Kidney tubule cell (primary cell): ENCODE measurements at places on chromosomes 3 and 15.
A peak's percentile ranks its signal among the peaks of the same experiment; 100 is the strongest.

GRCh38 chr3:79306934-79307570 is 460.7 kb downstream of the ROBO1 start:
- no peak for DNase-seq

- DNase-seq: no peak
These were observed 16.2 kb downstream of the PLCL2 start for GRCh38 chr3:16900779-16901440.

DNA sequence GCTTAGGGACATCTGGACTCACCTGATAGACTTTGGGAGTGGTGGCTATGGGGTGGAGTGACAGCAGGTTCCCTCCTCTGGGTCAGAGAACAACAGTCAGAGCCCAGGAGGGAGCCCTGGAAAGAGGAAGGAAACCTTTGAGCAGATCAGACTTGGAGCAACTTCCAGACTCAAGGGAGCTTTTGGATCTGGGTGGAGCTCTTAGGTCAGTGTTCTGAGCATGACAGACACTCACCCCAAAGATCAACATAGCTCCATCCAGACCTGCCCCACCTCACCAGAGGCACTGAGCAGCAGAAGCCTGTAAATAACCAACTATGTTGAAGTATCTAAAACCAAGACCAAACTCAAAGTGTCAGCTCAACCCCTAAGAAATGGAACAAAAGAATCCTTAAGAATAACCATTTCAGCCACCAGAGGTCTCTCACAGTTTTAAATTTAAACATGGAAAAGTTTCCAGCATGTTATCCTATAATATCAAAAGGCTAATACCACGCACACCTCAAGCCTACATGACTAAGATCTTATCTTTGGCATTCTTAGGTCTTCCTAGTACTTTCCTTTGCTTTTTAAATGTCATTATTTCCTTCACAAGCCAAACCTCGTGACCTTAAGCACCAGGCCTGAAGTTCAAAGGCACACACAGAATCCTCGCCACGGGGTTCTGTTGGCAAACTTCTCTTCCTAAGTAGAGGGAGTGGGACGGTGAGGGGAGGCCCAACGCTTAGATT is 56.4 kb downstream of the UMPS start:
- peak; percentile 27 for DNase-seq

DNA sequence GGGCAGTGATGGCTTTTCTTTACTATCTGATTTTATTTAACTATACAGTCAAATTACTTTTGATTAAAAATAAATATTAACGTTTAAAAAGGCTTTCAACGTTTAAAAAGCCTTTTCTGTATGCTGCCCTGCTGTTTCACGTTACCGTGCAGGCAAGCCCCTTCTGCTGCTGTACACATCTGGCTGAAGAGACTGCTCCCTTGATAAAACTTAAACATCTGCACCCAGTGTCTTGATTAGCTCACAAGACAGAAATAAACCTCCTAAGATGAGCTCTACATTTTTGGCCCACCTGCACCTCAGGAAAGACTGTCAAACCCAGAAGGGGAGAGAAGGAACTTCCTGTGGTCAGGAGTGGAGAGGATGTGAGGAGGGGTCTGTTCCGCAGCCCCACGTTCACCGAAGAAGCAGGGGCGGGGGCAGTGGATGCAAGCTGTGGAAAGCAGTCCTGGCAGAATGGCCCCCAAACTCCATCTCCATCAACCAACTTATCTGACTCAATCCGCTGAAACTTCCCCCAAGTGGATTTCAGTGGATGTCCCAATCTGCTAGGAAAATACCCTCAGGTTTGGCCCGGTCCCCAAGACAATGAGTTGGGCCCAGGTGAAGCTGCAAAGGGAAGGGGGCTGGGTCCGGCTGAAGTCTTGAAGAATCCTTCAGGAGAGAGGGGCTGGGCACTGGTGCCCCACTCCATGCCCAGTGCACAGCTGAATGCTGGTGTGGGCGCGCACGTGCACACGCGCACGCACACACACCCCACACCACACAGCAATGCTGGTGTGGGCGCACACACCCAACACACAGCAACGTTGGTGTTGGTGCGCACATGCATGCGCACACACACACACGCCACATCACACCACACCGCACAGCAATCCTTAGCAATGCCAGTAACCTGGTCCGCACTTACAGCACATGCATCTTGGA is 88.6 kb downstream of the LRIG1 start:
- no peak for DNase-seq

- peak; percentile 53 for DNase-seq
These were observed 33.0 kb downstream of the ARID3B start for GRCh38 chr15:74573987-74574386.

DNA sequence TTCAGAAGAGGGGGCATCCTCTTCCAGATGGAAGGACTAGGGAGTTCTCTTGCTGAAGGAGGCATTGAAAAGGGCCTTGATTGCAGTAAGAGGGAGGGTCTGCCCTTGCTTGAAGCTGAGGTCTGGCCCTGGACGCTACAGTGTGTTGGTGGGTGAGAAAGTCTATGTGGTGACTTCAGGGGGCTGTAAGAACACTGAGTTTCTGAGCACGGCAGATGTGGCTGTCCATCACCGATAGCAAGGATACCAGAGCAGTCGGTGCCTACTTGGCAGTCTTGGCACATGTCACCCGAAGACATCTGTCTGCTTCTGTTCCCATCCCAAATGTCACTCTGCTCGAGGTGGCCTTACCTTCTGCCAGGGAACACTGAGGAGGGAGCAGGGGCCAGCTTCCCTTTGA is 631.1 kb upstream of the CFAP20DC start:
- no peak for DNase-seq

- no peak for DNase-seq
These were observed 93.5 kb upstream of the ARRDC4 start for GRCh38 chr15:97866959-97867358.

GRCh38 chr3:133868186-133868585 is 27.5 kb downstream of the RAB6B start:
- no peak for DNase-seq

GRCh38 chr15:100712226-100712625 is 109.8 kb downstream of the ASB7 start:
- no peak for DNase-seq

- DNase-seq: peak; percentile 72
These were observed 665.6 kb upstream of the CCDC54 start for GRCh38 chr3:106711650-106712049.

DNA sequence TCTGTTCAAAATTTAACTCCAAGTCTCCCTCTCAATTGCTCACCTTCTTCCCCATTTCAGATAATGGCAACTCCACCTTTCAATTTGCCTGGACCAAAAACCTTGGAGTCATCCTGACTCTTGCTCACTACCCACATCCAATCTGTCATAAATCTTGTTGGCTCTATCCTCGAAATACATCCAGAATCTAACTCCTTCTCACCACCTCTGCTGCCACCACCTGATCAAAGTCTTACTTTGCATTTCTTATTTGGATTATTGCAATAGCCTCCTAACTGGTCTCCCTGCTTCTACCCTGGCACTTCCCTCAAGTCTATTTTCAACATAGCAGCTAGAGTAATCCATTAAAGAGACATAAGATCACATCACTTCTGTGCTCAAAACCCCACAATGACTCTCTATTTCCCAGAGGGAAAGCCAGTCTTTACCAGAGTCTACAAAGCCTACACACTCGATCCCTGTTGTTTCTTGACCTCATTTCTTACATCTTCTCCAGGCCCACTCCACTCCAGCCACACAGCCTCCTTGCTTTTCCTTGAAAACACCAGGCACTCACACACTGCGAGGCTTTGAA is 86.6 kb downstream of the GPR156 start:
- DNase-seq: peak; percentile 65

DNA sequence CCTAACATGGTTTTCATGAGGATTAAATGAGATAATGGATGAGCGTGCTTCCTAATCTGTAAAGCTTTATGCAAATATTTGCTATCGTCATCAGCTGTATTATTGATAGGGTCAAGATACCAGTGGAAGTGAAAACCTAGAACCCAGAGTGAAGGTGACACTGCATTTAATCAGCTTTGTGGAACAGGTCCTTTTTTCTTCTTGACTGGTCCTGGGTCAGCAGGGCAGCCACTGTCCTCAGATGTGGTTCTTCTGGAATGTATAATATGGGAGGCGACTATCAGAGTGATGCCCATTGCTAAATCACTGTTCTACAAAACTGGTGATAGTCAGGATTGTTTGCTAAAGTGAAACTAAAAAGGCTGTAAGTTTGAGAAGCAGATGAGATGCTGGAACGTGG is 41.4 kb downstream of the SORD start:
- peak; percentile 81 for DNase-seq

DNA sequence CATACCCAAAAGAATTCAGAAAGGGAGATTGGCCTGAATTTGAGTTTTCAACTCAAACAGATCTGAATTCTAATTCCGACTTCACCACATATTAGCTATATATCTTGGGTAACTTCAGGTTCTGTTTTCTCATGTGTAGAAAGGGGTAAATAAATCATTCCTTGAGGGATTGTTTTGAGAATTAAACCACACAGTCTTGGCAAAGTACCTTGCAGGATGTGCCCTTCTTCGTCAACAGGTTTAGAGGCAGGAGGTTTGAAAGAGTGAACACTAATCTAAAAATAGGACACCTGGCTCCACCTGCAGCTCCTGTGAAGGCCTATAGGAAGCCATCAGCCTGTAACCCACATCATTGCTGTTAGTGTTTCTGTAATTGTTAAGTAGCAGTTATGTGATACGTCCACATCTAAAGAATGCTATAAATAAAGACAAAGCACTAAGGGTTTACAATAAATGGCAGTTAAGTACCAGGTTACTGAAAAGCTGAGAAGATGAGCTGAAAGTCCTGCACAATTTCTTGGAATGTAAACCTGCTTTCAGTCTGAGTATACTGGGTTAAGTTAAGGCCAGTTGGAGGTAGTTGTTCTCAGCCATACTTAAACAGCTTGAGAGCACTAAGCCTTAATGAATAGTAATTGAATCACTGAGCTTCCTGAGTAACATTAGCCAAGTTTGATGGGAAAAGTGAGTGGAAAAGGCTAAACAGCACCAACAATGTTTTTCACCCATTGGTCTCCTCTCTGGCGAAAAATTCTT is 6.0 kb downstream of the CCDC80 start:
- DNase-seq: no peak

DNA sequence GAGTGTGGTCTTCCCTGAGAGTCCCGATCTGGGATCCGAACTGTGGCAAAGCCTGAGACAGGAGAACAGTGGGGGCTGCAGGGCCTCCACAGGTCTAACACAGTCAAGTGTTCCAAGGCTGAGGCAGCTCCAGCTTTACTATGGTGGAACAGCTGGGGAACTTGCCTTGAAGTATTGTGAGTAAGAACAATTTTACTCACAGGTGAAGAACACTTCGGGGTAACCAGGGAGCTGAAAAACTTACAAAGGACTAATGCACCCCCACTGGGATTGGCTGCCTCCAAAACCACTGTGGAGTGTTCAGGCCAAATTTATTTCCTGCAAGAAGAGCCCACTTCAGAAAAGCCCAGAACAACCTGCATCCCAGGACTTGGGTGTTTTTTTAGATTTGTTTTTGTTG is 25.4 kb downstream of the ZIC4 start:
- no peak for DNase-seq

DNA sequence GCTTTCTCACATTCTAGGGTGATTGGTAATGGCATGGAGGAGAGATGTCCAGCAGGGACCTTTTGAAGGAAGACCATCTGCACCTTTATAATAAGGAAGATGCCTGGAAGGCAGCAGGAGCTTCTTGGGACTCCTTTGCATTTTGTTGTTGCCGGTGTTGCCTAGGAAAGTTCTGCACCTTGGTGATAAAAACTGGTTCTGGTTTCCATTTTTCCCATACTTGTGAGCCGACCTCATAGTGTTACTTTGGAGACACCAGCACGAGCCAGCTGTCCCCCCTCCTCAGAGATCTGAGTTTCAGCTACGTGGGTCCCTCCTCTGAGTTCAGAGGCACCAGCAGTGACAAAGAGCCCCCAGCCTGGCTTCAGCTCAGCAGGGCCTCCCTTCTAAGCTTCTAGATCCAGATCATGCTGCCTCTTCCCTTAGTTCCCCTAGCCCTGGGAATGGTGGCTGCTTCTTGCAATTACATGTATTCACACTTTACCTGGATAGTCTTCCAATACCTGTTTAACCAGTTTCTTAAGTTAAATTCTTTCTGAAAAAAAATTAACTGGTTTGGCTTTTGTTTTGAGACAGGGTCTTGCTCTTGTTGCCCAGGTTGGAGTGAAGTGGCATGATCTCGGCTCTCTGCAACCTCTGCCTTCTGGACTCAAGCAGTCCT is 18.0 kb upstream of the FSTL1 start:
- peak; percentile 20 for DNase-seq

DNA sequence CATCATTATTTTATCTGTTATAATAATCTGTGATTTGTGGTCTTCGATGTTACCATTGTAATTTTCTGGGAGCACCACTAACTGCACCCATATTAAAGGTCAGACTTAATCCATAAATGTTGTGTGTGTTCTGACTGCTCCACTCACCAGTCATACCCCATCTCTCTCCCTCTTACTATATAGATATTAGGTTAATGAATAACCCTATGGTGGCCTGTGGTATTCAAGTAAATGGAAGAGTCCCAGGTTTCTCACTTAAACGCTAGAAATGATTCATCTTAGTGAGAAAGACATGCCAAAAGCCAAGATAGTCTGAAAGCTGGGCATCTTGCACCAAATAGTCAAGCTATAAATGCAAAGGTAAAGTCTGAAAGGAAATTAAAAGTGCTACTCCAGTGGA is 1358.5 kb downstream of the ROBO2 start:
- DNase-seq: peak; percentile 68

DNA sequence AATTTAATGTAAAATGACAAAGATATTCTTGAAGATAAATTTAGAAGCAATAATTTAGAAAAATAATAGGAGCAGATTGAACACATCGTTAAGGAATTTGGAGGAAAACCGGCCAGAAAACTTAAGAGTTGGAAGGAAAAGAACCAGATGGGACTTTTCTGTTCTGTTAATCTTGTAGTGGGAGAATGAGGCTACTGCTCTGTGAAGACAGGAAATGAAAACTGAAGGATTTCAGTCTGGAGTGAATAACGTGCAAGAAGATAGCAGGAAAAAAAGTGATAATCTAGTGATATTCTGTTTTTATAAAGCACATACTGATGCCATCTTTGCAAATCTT is 74.2 kb downstream of the DPPA2 start:
- no peak for DNase-seq

DNA sequence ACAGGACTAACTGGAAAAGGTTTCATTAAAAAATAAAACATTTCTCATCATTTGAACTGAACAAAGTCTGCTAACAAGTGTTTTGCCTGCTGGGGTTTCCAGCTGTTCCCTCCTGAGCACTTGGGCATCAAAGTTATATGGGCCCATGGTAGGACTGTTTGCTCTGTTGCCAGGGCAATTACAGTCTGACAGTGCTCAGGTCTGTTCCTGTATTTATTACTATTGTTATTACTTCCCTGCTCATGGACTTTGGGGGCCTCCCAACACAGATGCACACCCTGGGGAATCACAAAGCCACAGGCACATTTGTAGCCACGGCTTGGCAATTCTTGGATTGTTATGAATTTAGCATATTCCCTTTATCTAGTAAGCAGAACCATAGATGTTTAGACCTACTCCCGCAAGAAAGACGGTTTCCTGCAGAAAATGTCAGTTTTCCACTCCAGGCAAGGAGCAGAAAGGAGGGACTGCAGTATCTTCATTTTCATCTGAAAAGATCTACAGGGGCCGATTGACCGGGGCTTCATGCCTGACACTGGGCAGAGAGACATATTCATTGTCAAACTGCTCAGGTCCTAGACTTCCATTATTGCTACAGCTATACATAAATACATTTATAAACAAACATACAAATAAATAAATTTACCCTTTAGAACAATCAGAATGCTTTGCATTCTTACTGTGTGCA is 580.2 kb downstream of the AGBL1 start:
- DNase-seq: no peak

- DNase-seq: no peak
These were observed 98.6 kb downstream of the TPRA1 start for GRCh38 chr3:127491909-127492308.
